ENCODE measurements at places on chromosomes 6 and 20.

GRCh38 chr6:42051268-42051653 lies 937 bp downstream of the TAF8 start:
- H3K27ac ChIP-seq = peak overlapping the region; percentile 77
- peaks cover 6% of the 10 kb centered on the region for H3K27me3 ChIP-seq
- H3K4me3 ChIP-seq = peak overlapping the region; percentile 98
- no peak for DNase-seq
- peaks cover 8% of the 10 kb centered on the region for H3K36me3 ChIP-seq
- H3K4me1 ChIP-seq = peaks cover 51% of the 10 kb centered on the region

DNA sequence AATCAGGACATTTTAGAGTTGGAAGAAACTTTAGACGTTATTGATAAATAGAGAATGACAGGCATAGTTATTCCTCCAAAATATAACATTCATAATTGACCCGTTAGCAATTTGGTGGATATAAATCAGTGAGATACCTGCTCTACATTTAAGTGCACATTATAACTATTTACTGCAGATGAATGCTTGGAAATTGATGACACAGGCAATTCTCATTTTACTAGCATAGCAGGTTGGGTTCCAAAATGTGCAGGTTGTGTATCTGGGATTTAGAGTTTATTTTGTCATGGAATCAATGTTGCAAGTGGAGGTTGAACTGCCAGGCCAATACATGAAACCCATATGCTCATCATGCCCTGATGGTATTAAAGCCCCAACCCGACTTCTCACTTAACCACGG lies 44.4 kb upstream of the PROKR2 start:
- peaks cover 4% of the 10 kb centered on the region for H3K27me3 ChIP-seq
- H3K4me3 ChIP-seq = no peak overlapping the region
- no peak for DNase-seq

DNA sequence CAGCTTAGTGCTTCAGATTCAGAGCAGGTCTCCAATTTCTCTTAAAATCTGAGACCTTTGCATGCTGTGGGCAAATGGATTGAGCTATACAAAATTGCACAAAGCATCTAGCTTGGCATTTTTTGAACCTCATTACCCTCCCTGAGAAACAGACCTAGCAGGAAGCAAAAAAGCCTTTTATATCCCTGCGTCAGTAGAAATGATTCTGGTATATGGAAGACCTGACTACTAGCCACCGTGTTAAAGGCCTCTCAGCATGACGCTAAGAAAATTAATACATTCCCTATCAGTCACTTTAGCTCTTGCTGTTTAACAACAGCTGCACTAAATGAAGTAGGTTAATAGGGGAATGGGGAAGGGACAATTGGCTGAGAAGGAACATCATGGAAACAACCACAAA lies 110.7 kb upstream of the SMLR1 start:
- DNase-seq = no peak
- no peak overlapping the region for H3K27ac ChIP-seq
- H3K27me3 ChIP-seq = peaks cover 5% of the 10 kb centered on the region

DNA sequence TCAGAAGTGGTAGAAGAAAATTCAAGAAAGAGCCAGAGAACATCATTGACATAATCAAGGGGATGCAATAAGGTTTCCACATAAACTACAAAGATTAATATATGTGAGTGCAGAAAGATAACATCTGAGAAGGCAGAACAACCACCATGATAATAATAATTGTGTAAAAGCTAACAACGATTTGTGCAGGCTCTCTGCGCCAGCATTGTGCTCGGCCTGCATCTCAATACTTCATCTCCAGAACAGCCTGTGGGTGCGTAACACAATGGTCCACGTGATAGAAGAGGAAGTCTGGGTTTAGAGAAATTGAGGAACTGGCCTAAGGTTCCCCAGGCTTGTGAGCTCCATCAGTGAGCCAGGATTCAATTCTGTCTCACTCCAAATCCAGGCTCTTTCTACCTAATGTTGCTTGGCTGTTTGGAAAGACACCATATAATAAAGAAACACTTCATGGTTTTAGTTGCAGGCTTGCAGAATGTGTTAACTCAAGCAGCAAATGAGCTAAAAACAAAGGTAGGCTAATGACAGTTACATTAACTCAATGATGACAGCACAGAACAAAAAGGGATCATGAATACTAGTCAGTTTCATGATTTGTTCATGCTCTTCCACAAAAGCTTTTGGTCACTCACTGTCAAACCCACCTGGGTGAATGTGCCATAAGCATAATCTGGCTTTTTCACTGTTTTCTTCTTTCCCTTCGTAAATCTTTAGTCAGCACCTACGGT lies 71.2 kb downstream of the LY86 start:
- H3K4me1 ChIP-seq = peaks cover 28% of the 10 kb centered on the region
- DNase-seq = no peak
- peaks cover 10% of the 10 kb centered on the region for H3K27me3 ChIP-seq
- peak overlapping the region; percentile 86 for H3K27ac ChIP-seq
- no peaks in the 10 kb centered on the region for H3K36me3 ChIP-seq

- peaks cover 9% of the 10 kb centered on the region for H3K36me3 ChIP-seq
- H3K27me3 ChIP-seq = peaks cover 13% of the 10 kb centered on the region
- peaks cover 22% of the 10 kb centered on the region for H3K4me1 ChIP-seq
- H3K4me3 ChIP-seq = no peak overlapping the region
Measured at GRCh38 chr20:62860924-62861691, 514 bp downstream of the TCFL5 start.

DNA sequence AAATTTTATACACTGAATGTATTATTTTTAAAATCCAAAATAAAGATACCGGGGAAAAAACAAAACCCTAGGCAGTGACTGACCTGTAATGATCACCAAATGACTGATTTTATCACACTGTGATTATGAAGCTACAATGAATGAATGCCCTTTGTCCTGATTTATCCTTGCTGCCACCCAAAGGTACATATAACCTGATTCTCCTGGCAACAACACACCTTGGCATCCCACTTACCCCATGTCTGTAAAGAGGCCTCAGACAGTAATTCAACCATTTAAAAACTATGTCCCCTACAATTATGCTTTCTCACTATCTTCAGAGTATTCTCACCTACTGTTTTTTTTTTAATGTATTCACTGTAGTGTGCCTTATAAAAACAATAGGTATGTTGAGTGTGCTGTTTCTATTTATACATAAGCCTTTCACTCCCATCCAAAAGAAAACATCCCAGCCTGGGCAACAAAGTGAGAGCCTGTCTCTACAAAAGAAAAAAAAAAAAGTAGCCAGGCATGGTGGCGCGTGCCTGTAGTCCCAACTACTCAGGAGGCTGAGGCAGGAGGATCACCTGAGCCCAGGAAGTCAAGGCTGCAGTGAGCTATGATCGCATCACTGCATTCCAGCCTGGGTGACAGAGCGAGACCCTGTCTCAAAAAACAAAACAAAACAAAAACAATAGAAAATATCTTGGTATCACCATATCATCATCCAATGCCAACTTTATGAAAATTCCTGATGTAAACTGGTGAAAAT lies 21.7 kb downstream of the B4GALT5 start:
- H3K4me1 ChIP-seq = peaks cover 97% of the 10 kb centered on the region
- H3K27ac ChIP-seq = no peak overlapping the region
- H3K4me3 ChIP-seq = no peak overlapping the region
- no peaks in the 10 kb centered on the region for H3K27me3 ChIP-seq
- DNase-seq = no peak

Data from immature natural killer cell (primary cell).